ENCODE measurements at places on chromosomes 7 and 10.

- DNase-seq = no peak
Measured at GRCh38 chr7:150641854-150642253, 9.7 kb upstream of the GIMAP6 start.

DNA sequence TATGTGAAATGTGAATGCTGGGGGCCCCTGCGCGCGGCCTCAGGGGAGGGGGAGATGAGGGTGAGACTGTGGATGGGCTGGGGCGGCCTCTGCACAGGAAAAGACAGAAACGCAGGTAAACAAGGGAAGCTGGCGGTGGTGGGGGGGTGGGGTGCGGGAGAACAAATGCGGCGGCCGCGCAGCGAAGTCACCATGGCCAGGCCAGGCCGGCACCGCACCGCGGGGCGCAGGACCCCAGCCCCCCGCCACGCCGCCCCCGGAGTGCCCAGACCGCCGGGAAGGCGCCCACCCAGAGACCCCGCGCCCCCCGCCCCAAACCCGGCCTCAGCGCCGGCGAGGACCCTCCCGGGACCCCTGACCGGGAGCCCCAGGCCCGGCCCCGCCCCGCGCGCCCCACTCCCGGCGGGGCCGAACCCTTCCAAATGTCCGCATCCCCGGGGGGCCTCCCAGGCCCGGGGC lies 14.5 kb upstream of the DNAAF5 start:
- no peak for DNase-seq

GRCh38 chr10:78688901-78689583 lies 379.7 kb upstream of the ZMIZ1 start:
- DNase-seq = peak; percentile 26

GRCh38 chr7:152664636-152665035 lies 11.3 kb downstream of the XRCC2 start:
- DNase-seq = no peak

- peak; percentile 1 for DNase-seq
Measured at GRCh38 chr10:109773288-109774120, 149.8 kb downstream of the XPNPEP1 start.

- DNase-seq = no peak
Measured at GRCh38 chr10:122267849-122268737, 3.0 kb upstream of the BTBD16 start.

DNA sequence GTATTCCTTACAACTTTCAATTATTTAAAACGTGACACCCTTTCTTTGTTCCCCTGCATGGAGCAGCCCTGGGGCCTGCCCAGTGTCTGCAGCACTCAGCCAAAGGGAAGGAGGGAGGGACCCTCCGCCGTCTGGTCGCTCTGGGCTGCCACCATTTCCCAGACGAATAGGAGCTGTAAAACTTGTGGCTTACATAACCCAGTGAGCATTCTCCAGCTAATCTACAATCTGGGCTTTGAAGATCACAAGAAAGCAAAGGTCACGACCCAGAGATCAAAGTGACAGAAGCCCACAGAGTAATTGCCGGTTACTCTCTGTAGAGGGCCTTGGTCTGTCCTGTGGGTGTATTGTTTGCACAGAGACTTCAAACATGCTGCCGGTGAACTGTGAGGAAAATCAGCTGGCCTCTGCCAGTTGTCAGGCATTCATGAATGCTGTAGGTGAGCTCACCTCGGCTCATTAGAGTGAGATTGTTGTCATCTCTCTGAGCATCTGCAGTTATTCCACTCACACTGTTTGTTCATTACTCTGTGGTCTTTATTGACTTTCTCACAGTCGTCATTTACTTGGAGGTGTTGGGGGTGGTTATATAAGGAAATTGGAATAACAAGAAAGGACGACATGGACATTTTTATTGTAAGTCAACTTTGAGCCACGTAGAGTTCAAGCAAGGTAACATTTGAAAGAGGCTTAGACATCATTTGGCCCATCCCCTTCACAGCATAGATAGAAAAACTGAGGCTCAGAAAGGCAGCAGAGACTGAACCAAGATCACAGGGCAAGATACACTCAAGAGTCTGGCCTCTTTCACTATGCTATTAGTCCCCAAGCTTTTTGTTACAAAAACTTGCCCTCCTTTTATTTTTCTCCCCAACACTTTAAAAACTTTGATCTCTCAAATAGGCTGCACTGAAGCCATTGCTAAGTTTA lies 619.8 kb downstream of the LRMDA start:
- no peak for DNase-seq

GRCh38 chr10:102644646-102645387 lies 538 bp downstream of the TRIM8 start:
- DNase-seq = peak; percentile 43

DNA sequence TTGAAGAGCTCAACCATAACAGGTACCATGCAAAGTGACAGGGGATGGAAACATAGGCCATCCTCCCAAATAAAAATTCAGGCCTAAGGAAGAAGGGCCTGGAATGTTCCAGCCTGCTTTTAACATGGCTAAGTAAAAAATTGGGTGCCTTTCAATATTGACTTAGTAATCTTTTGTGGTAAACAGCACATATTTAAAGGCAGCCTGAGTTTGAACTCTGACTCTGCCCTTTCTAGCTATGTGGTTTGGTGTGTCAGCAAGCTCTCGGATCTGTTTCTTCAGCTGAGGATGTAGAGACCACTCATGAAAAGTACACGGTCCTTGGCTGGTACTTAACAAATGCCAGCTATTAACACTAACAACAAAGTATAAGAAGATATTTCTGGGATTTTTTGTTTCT lies 191.8 kb upstream of the CDCA7L start:
- DNase-seq = no peak

DNA sequence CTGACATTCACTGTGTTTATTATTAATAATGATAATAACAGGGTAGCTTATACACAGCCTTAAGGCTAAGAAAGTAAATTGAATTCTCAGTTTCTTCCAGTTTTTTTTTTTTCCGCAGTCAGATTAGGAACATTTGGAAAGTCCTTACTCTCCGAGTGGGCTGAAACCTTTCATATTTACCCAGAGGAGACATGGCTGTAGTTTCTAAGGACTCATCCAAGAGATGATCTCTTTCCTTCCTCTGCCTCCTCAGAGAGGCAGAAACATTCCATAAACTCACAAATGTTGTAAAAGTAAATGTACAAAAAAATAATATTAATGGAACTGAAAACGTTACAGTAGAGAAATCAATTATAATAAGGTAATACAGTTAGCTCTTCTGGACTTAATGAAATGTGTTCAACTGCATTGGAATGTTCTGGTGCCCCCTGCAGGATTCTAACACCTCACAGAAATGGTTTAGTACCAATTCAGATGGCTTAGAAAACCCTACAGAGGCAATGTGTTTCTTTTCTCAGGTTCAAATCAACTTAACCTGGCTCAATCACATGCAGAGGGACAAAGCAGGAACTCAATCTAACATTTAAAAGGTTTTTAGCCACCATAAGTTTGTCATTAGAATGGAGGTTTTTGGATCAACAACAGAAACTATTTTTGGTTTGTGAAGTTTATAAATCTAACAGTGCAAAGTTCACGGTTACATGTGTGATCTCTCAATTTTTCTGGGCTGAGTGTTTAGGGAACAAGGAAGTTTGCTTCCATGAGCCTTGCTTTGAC lies 71.7 kb downstream of the ICA1 start:
- no peak for DNase-seq

DNA sequence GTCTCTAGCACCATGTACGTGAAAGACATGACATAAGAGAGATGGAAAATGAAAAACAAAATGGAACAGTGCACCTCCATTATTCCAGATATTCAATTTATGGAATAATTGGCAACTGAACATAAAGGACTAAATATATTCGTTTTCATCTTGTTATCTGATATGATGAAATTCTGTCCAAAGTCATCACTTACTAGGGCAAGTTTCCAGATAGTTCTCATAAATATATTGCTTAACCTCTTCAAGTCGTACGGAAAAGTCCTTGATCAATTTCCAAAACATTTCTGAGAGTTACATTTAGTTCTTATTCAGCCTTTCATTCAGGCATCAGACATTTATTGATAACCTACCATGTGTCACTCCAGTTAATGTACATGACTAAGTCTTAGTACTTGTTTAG lies 185.2 kb downstream of the HGF start:
- DNase-seq = no peak

- DNase-seq = no peak
Measured at GRCh38 chr7:155408651-155409586, 49.0 kb upstream of the EN2 start.

DNA sequence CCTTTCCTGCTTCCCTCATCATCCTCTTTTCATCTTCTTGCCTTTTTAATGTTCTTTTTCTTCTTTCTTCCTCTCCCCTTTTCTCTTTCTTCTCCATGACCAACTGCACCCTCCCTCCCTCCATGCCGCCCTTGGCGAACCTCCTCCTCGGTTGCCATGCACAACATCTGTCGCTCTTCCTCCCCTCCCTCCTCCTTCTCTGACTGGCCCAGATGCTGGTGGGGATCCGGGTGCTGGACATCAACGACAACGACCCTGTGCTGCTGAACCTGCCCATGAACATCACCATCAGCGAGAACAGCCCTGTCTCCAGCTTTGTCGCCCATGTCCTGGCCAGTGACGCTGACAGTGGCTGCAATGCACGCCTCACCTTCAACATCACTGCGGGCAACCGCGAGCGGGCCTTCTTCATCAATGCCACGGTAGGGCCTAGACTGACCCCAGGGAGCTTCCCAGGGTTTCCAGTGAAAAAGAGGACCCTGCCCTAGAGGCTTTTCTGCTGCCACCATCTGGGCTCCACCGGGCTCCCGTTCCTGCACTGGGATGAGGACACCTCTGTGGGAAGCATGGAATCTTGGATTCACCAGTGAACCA lies 11.5 kb upstream of the VSIR start:
- no peak for DNase-seq

DNA sequence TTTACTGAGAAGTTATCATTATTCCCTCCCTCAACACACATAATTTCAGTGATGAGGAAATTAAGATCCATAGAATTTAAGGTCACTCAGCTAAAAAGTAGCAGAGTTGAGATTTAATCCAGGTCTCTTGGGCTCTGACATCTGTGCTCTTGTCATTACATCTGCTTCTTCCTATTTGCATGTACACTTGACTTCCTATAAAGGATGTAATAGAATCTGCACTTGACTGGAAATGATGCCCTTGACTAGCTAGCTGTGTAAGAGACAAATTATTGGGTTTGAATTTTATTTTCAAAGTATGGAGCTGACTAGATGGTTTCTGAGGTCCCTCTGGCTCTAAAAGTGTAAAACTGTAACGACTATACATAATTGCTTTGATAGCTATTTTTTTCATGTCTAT lies 59.5 kb downstream of the AGK start:
- DNase-seq = no peak

- DNase-seq = no peak
Measured at GRCh38 chr10:126097558-126098225, 201.3 kb downstream of the FANK1 start.

DNA sequence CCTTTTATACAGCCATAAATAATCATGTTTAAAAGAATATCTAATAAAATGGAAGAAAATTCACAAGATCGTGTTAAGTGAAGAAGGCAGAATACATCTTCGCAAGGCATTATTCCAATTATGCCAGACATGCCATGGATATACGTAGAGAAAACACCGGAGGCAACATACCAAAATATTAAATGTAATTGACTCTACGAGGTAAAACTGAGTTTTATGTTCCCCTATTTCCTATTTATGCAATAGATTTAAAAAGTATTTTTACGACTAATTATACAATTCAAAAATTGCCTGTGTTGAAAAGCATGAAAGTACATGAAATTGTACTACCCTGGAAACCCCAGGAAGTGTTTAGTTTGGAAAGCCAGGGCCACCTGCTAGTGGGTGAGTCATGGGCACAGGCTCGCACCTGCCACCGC lies 936 bp upstream of the REPIN1 start:
- peak; percentile 73 for DNase-seq

DNA sequence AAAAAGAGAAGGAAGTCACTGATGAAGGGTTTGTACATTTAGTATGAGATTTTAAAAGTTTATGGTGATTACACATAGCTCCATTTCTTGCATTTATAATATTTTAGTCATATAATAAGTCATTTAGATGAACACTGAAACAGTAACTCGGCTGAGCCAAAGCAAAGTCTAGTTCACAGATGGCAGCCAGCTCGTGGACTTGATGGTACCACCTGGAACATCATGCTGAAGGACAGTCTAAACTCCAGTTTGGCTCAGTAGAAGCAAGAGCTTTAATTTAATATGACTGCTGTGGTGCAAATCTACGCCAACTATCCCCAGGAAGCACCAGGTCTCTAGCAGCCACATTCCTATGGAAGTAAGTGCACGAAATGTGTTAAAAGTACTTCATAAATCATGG lies 16.4 kb downstream of the SRI start:
- no peak for DNase-seq

- no peak for DNase-seq
Measured at GRCh38 chr7:55085511-55086412, 66.9 kb downstream of the EGFR start.

GRCh38 chr7:131674131-131674530 lies 117.7 kb upstream of the PODXL start:
- DNase-seq = no peak

GRCh38 chr7:68733219-68734153 lies 864.8 kb upstream of the AUTS2 start:
- no peak for DNase-seq

DNA sequence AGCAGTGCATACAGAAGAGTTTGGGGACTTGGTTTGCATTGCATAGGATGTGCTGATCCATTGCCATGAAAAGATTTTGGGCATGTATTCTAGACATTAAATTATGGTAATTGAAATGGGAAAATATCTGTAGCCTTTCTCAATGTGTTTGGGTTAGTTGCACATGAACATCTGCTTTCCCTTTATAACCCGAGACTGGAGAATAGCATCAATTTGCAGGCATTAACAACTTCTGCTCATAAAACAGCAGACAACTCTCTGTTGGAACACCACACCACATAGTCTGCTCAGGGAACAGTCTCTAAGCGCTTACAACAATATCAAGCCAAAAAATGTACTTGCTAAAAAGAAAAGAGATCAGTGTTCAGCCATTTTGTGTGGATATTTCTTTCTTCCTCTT lies 1391.1 kb upstream of the LRRTM3 start:
- no peak for DNase-seq

DNA sequence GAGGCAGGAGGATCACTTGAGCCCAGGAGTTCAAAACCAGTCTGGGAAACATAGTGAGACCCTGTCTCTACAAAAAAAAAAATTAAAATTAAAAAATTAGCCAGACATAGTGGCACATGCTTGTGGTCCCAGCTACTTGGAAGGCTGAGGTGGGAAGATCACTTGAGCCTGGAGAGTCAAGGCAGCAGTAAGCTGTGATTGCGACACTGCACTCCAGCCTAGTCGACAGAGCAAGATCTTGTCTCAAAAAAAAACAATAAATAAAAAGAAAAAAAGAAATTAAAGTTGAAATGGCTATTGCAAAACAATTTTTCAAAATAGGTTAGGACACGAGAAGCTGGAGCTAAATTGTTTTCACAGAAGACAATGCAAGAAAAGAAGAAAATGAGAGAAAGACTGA lies 379.0 kb upstream of the RNF32 start:
- DNase-seq = no peak

GRCh38 chr7:24492576-24492975 lies 80.7 kb upstream of the PALS2 start:
- no peak for DNase-seq

- no peak for DNase-seq
Measured at GRCh38 chr10:103353281-103353680, 2.3 kb upstream of the PCGF6 start.
